ENCODE measurements at places on chromosomes 5 and 9. TPM values are rescaled to one million over a fixed set of nuclear protein-coding genes. Genes with fewer than 3 reads are reported as not detected.

Gene ENTREP1
- 0.24 TPM for total RNA-seq

Gene PFN3
- not detected for total RNA-seq

Gene PRSS3
- total RNA-seq = not detected

Gene C5orf52
- not detected for total RNA-seq

Gene GFPT2
- total RNA-seq = 80.0 TPM

Gene IFNA13
- not detected for total RNA-seq

Gene DROSHA
- total RNA-seq = 70.9 TPM

Gene KDM3B
- 65.2 TPM for total RNA-seq

Gene PTGES
- total RNA-seq = 0.83 TPM

Gene HTR1A
- not detected for total RNA-seq

Gene CDO1
- 6.6 TPM for total RNA-seq

Gene TEX48
- not detected for total RNA-seq

Gene CDKN2B
- total RNA-seq = 23.3 TPM

Gene FAM81B
- not detected for total RNA-seq

Gene IL5
- not detected for total RNA-seq

Gene NRG2
- 1.5 TPM for total RNA-seq

Gene PAIP1
- total RNA-seq = 104 TPM

Gene BTNL9
- not detected for total RNA-seq

Gene CDC20B
- not detected for total RNA-seq

Gene RASEF
- not detected for total RNA-seq

Gene PAXX
- 51.4 TPM for total RNA-seq

Gene ANKRD55
- total RNA-seq = not detected

Data from osteocyte (in vitro differentiated cells).